HFFc6 (cell line): ENCODE measurements at places on chromosomes 6 and 20. TPM values are rescaled to one million over a fixed set of nuclear protein-coding genes. Genes with fewer than 3 reads are reported as not detected.

The CBLN4 gene
- total RNA-seq, result not detected in 2 replicates

The KHDRBS2 gene
- not detected in 3 replicates for total RNA-seq

The TAAR5 gene
- total RNA-seq, result not detected in 2 replicates

The SAMD3 gene
- 0.46 to 2.7 TPM (median 1.1 TPM) in 3 replicates for total RNA-seq

The SASH1 gene
- total RNA-seq, result 66.0 to 89.1 TPM (median 80.2 TPM) in 3 replicates

The TUBB2B gene
- total RNA-seq, result 0.29 to 1.2 TPM (median 1.0 TPM) in 3 replicates
